ENCODE measurements at places on chromosomes 1 and 21.

DNA sequence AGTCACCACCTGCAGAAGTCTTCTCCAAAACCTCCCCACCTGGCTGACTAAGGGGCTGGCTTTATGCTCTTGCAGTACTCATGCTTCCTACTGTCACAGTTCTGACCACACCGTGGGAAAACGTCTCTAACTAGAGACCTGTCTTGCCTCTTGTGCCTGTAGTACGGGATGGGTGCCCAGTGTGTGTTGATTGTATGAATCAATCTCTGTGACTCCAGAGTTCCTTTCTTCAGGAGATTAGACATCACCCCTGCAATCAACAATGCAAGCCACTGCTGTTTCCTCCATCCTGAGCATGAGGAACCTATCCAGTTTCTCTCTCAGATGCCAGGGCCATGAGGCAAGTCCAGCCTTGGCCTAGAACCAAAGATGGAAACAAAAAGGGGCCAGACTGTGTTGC, 64.1 kb downstream of the LRRN2 start:
- DNase-seq = no peak

GRCh38 chr1:86104606-86105532, 51.7 kb downstream of the COL24A1 start:
- no peak for DNase-seq

DNA sequence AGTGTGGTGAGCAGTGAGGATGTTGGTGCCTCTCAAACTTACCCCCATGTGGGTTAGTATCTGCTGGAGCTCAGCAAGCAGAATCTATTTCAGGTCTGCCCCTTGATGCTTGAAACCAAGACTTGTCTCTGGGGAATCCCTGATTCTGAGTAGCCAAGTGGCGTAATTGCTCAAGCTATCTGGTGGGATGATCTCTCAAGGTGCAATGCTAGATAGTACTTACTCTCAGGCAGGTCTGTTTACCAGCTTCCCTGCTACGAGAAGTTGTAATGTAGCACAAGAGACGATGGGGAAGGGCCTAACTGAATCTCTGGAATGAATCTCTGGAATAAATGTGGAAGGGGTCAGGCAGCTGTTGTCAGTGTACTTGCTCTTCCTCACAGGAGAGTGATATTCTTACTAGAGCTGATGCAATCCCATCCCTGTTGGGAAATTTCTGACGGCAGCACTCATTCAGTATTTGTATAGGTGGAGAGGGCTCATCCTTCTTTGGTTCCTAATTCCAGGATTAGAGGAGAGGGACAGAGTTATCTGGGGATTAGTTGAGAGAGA, 65.4 kb downstream of the MACF1 start:
- no peak for DNase-seq

GRCh38 chr1:205661429-205662134, 18.7 kb downstream of the SLC45A3 start:
- no peak for DNase-seq

- DNase-seq = no peak
Measured at GRCh38 chr21:39321424-39321823, 8.0 kb upstream of the BRWD1 start.

- no peak for DNase-seq
Measured at GRCh38 chr1:113534130-113534817, 144.0 kb downstream of the MAGI3 start.

GRCh38 chr1:233654658-233655280, 40.9 kb downstream of the KCNK1 start:
- DNase-seq = no peak

GRCh38 chr1:21913763-21914162, 23.3 kb downstream of the HSPG2 start:
- DNase-seq = no peak

- no peak for DNase-seq
Measured at GRCh38 chr1:60345621-60346020, 272.1 kb upstream of the C1orf87 start.

DNA sequence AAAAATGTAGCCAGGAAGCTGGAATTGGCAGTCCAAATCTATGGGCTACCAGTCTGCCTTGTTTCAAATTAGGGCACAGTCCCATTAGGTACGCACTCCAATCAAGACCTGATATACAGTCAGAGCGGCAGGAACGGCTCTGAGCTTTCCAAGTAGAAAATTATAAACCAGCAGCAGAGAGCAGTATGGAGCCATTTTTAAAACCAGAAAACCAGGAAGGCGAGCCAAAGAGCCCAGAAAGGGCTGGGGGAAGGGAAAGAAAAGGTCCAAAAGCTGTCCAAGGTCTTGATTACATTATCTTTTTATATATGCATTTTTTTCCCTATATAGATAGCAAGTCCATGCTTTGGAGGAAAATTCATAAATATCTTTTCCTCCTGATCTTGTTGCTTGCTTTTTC, 719.0 kb downstream of the RWDD3 start:
- no peak for DNase-seq

DNA sequence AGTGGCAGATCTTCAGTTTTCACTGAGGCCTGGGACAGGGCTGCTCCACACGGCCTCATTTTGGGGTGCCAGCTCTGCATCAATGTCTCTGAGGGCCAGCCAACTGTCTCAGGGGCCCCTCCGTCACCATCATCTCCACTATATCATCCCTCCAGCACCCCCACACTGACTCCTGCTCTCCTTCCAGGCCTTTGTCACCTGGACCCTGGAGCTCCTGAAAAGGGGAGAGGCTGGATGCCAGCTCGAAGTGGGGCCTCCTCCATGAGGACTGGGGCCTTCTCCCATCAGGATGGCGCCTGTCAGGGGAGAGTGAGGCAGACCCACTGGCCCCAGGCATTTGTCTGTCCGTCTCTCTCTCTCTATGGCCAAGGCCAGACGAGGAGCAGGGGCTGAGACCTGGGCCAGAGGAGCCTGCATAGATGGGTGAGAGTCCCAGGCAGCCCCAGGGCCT, 44.7 kb upstream of the LRP8 start:
- no peak for DNase-seq

DNA sequence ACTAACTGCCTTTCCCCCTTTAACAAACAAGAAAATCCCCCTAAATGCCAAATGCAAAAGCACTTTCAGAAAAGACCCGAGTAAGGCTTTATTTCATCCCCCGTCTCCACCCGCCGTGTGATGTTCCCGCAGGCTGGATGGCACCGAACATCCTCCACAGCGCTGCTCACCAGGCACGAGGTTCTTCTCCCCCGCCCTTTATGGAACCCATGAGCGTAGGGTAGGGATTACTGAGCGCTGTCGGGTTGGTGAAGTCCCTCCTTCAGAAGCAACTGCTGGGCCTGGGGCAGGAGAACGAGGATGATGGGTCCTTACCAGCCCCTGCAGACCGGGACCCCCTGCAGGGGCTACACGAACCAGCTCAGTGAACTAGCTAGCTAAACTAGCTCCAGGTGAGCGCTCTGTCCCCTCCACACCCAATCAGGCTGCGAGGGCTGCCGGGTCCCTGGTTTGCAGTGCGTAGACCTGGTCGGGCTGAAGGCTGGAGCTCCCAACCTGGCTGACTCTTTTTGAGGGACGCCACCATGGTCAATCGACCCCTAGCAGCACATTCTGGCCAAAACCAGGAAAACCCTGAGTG, 80.4 kb downstream of the ITPKB start:
- DNase-seq = no peak

- DNase-seq = no peak
Measured at GRCh38 chr1:18927654-18928272, 25.4 kb upstream of the ALDH4A1 start.

- DNase-seq = no peak
Measured at GRCh38 chr1:61334718-61335589, 252.6 kb downstream of the NFIA start.

GRCh38 chr1:205301205-205301821, 20.2 kb downstream of the NUAK2 start:
- peak; percentile 95 for DNase-seq

DNA sequence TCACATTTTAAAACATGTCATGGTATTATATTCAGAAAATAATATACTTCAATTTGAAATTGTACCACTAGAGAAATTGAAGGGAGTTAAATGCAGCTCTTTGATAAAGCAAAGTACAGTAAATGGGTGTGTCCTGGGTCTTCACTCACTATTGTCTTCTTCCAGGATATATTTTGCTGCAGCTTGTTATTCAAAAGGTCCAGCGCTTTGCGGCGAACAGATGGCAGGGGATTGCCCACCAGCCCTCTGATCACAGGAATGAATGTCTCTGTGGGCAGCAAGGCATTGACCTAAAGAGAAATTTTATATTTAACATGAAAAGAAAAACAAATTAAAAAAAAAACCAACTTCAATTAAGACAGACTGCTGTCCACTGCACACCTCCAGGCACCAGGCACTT, 35.1 kb downstream of the LGALS8 start:
- DNase-seq = no peak

- DNase-seq = no peak
Measured at GRCh38 chr21:41802684-41803083, 35.8 kb upstream of the RIPK4 start.

DNA sequence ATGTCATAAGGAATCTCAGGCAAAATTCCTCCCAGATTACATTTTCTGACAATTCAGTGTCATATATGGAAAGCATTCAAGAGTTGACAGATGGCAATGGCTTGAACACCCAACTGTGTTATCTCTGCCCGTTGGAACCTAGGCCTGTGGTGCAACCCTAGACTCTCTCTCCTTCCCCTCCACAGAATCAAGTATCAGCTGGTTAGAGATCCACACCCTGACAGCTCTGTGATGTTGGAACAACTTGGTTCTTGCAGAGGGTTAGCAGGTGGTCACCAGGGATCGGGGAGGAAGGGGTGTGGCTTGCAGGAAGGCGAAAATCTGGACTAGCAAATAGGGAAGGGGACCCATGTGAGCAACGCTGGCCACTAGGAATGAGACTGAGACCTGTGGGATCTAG, 26.3 kb downstream of the PCSK9 start:
- no peak for DNase-seq

DNA sequence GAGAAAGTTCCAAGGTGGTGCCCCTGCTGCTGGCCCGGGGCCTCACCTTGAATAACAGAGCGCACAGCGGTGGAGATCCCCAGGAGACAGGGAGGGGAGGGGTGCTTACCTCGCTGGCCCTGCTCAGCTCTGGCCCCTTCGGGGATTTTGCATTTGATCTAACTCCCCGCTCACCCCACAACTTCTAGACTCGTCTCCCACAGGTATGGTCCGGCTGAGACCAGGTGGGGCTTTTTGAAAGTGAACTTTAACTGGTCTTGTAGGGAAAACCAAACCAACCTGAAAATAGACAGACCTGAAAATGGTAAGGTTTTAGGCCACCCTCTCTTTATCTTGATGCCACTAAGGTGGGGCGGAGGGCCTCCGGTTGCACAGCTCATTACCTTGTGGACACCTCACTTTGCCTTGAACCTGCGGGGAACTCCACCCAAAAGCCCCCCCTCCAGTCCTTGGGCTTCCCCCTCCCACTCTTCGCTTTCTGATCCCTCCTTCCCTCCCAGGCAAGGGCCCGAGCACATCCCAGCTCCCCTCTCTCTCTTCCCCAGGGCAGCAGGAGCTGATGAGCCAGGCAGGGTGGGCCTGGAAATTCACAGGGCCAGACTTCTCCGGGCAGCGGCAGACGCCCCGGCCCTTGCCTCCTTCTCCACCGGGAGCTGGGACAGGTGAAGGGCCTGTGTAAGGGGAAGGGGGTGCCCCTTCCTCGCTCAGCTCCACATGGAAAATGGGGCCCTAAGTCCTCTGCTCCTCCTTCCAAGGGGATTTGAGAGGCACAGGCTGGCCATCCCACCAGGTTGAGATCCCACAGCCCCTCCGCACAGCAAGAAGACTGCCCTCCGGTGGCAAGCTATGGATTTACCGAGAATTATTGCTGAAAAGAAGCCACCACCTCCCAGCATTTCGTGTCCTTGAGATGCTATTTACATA, 16.1 kb downstream of the TNFRSF8 start:
- peak; percentile 73 for DNase-seq

GRCh38 chr1:101069158-101069557, 43.6 kb upstream of the DPH5 start:
- DNase-seq = no peak

- peak; percentile 66 for DNase-seq
Measured at GRCh38 chr1:95116580-95117206, 462 bp upstream of the TLCD4 start.

Measured in RPMI8226 (cell line).